ENCODE measurements at places on chromosomes 11 and 22.
A peak's percentile ranks its signal among the peaks of the same experiment; 100 is the strongest.

DNA sequence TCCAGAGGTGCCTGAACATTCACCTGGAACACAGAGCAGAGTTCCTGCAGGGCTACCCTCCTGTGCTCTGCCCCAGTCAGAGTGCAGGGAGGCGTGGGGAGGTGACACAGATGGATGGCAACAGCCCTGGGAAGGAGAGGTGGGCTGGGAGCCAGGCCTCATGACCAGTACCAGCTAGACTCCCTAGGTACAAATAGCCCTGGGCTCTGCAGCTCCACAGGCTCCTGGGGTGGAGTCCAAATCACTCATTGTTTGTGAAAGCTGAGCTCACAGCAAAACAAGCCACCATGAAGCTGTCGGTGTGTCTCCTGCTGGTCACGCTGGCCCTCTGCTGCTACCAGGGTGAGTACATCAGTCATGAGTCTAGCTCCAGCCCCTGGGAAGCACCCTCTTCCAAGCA lies at the start of gene SCGB1D2:
Gene SCGB1D2, plus strand, starts transcription at position 219 of the 400 bp plus-strand sequence. Its CDS starts 69 bp downstream, at position 288.
- no peak for DNase-seq

GRCh38 chr22:49886346-49887063 lies 31.7 kb downstream of the ALG12 start:
- DNase-seq = no peak

DNA sequence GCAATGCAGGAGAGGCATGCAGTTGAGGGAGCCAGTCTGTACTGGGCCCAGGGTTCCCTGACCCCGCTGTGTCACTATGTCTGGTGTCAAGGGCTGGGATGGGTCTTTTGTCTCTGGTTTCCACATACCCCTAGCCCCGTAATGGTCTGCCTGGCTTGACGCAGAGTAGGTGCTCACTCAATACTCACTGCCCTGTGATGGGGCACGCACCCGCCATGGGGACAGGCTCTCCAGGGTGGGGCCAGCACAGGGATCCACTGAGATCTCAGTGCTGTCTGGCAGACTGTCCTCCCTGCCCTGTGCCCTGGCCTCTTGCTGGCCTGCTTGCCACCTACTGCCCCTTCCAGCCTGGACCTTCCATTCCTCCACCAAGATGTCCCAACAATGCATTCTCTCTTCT lies 101.7 kb upstream of the CD82 start:
- DNase-seq = no peak

GRCh38 chr22:24087071-24087795 lies 76.1 kb downstream of the CABIN1 start:
- DNase-seq = no peak

DNA sequence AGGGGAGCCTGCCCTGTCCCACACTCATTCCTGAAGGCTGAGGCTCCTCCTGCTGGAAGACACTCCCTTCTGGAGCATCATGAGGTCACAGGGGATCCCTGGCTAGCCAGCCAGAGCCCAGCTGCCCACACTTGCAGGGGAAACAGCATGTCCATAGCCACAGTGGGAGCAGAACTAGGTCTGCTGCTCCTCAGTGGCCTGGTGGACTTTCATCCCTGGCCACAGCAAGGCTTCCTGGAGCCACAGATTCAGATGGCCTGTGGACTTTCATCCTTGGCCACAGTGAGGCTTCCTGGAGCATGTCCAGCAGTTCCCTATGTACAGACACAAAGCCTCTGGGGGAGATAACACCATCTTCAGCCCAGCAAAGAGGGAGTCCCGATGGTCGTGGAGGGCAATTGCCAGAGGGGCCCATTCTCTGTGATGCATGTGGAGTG lies 5.9 kb upstream of the APOL6 start:
- no peak for DNase-seq

- peak; percentile 14 for DNase-seq
These were observed 51.2 kb downstream of the SMCO4 start for GRCh38 chr11:93491973-93492372.

GRCh38 chr11:105986554-105986953 lies 35.5 kb downstream of the MSANTD4 start:
- DNase-seq = no peak

DNA sequence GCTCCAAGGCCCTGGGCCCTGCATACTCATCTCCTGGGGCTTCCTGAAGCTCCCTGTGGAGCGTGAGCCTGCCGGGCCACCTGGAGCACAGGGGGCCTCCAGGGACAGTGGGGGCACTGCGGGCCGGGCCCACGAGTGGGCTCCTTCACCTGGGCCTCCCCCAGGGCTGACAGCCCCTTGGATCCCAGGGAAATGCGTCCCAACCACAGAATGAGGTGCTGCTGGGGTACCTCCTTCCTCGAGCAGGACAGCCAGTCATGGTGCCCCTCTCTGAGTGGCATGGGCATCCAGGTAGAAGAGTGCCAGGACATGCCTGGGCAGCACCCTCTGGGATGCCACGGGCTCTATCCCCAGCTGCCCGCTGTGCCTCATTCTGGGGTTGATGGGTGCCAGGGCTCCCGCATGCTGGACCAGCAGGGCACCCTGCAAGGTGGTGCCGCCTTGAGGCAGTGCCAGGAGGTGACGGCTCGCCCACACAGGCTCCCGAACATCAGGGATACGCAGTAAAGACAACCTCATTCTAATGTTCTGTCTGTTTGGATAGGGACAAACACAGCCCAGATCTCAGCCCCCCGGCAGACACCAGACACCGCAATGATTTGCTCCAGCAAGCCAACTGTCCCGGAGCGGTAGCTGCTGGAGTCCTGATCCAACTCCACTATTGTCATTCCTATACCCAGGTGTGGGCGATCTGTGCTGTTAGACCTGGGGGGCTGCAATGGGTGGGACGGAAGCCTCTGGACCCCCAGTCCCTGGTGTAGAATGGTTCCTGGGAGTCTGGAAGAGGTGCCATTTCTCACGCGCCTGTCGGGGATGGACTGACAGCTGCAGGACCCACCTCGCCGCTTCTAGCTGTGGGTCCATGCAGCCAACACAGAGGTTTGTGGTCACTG lies 25.8 kb downstream of the KRTAP5-5 start:
- DNase-seq = no peak

- DNase-seq = no peak
These were observed 11.8 kb downstream of the UPB1 start for GRCh38 chr22:24506802-24507438.

GRCh38 chr11:120657306-120658070 lies 145.9 kb downstream of the GRIK4 start:
- DNase-seq = no peak

- DNase-seq = no peak
These were observed 132.4 kb downstream of the PLEKHA7 start for GRCh38 chr11:16881766-16882165.

GRCh38 chr22:41567512-41567768 lies 6.6 kb downstream of the CSDC2 start:
- DNase-seq = no peak

DNA sequence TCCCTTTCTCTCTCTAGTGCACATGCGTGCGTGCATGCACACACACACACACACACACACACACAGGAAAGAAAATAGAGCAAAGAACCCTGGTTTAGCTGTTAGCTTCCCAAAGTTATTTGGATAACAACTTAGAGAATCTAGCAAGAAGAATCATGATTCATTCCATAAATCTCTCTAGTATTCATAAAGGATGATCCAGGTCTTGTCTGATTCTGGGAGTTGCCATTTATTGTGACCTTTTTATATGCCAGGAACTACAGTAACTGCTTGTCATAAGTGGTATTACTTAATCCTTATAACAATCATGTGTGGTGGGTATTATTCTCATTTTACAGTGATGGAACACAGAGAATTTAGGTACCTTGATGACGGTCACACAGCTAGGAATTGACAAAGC lies 141.5 kb upstream of the MTMR2 start:
- no peak for DNase-seq

- no peak for DNase-seq
These were observed 60.9 kb upstream of the EIF3D start for GRCh38 chr22:36589856-36590255.

- no peak for DNase-seq
These were observed 362.4 kb downstream of the MIAT start for GRCh38 chr22:27019827-27020226.

GRCh38 chr11:93287434-93287833 lies 43.1 kb upstream of the DEUP1 start:
- DNase-seq = no peak

GRCh38 chr22:43207849-43208702 lies 21.1 kb upstream of the TTLL12 start:
- no peak for DNase-seq

- DNase-seq = no peak
These were observed 9.7 kb upstream of the PGA3 start for GRCh38 chr11:61193596-61193995.

- DNase-seq = no peak
These were observed 12.3 kb downstream of the TANGO2 start for GRCh38 chr22:20033045-20033706.

DNA sequence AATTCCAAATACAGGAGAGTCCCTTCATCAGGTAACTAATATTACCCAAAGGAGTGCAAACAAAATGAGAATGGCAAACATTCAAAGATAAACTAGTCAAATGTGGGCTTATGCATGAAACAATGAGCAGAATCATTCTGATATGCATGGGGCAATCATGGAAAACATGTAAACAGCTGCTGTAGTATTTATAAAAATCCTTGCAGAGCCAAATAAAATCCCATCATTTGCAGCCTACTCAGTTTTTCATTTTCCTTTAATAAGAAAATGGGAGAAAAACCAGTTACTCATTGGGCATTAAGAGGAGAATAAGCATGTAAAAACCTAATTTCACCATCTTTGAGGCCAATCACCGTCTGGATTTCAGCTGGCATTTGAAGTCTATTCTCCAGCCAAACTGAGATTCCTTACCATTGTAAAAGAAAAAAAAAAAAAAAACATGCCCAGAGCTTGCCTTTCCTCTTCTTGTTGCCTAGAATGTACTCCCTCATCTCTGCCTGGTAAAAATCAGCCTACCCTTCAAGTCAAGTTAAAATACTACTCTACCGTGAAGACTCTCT lies 249.1 kb downstream of the TTC28 start:
- no peak for DNase-seq

DNA sequence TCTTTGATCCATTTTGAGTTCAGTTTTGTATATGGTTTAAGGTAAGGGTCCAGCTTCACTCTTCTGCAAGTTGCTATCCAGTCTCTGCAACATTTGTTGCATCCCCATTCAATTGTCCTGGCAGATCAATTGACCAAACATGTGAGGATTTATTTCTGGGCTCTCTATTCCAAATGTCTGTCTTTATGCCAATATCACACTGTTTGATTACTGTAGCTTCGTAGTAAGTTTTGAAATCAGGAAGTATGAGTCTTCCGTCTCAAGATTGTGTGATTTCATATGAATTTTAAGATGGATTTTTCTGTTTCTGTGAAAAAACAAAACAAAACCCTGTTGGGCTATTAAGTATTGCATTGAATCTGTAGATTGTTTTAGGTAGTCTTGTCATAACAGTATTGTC lies 17.0 kb downstream of the APLP2 start:
- DNase-seq = no peak

GRCh38 chr22:20414059-20414440 lies 20.1 kb downstream of the ZNF74 start:
- DNase-seq = no peak

DNA sequence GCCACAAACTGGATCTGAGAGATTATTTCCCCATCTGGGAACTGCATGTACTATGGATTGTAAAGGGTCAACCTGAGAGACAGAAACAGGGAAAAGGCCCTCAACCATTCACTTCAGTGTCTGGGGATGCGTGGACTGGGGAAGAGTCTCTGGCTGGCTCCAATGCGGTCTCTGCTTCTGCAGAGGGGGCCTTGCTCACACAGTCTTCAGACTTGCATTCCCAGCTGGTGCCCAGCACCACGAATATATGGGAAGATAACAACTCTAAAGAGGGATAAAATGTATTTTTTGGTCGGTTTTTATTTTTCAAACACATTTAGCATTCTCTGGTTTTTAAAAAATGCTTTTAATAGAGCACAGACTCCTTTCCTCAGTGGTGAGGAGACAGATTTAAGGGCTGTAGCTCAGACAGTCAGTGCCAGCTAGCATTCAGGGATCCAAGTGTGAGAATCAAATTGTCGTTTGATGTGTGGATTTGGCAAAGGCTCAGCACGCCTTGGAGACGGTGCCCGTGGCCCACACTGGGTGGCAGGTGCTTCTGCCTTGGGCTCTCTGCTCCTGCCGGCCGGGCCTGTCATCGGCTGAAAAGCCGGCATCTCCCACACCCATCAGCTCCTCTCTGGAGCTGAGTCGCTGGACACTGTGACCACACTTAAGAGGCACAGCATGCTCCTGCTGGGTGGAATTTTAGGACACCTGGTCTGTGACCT lies 8.0 kb upstream of the EFCAB6 start:
- DNase-seq = no peak

GRCh38 chr22:44894782-44895181 lies 115.0 kb downstream of the PHF21B start:
- no peak for DNase-seq

DNA sequence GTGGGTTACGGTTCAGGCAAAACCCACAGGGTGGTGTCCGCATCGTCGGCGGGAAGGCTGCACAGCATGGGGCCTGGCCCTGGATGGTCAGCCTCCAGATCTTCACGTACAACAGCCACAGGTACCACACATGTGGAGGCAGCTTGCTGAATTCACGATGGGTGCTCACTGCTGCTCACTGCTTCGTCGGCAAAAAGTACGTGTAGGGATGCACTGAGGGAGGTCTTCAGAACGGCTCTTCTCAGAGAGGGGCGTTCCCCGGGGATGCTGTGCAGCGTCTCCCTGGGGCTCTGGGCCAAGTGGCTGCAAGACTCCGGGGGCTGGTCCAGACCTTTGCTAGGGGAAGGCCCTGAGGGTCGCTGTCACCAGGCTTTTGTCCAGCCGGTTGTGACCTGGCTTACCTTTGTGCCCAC lies 1.3 kb downstream of the ACR start:
- DNase-seq = no peak

GRCh38 chr22:30457981-30458380 lies 13.8 kb downstream of the SEC14L3 start:
- DNase-seq = no peak

DNA sequence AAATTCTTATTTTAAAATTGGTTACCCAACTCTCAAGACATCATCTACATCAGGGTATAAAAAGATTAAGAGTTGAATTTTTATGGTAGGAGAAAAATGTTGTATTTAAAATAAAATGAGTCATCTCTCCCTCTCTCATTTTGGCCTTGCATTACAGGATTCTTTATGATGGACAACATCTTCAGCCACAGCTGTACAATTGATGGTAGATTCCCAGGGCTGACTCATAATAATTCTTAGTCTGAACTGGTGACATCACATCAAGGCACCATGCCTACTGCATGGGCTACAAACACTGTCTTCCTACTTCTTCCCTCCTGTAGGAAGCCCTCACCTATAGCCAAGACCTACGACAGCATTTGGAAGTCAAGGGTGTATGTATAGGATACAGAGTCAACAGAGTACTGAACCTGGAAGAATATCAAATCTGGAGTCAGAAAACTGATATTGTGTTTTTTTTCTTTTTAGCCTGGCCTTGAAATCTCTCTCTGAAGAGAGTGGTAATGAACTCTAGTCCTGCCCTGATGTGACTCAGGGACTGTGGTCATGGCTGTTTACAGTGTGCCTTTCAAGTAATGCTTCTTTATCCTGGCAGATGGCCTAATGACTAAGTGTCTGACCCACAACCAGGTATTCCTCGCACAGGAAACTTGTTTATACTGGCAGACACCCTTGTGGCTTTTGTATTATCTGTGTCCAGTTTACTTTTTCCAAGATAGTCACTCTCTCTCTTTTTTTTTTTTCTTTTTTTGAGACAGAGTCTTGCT lies 32.5 kb downstream of the MRGPRX2 start:
- no peak for DNase-seq
